Activated CD4-positive, alpha-beta T cell treated with anti-CD3 and anti-CD28 coated beads, Interleukin-2, amount 50 U/mL, for 24 hours (primary cell): ENCODE measurements at places on chromosomes 6 and 20.

DNA sequence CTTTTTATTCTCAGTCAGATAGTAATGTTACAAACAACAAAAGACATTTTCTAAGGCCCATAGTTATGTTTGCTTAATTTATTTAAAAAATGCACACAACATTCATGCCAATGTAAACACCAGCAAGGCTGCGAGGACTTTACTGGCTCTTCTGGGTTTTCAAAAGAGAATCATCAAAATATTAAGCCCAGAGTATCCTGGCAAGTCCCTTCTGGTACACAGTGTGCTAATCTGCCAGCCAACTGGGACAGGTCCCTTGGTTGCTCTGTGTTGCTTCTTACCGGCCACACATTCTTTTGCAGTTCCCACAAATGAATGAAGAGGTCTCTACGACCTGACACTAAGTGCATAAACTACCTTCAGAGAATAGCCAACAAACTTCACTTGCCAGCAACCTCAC is 42.6 kb upstream of the SPDEF start:
- DNase-seq = no peak

- no peak for DNase-seq
Observed at GRCh38 chr6:124984668-124985338, 22.6 kb downstream of the RNF217 start.

GRCh38 chr6:109526905-109527628 is 44.0 kb upstream of the ZBTB24 start:
- peak; percentile 64 for DNase-seq

DNA sequence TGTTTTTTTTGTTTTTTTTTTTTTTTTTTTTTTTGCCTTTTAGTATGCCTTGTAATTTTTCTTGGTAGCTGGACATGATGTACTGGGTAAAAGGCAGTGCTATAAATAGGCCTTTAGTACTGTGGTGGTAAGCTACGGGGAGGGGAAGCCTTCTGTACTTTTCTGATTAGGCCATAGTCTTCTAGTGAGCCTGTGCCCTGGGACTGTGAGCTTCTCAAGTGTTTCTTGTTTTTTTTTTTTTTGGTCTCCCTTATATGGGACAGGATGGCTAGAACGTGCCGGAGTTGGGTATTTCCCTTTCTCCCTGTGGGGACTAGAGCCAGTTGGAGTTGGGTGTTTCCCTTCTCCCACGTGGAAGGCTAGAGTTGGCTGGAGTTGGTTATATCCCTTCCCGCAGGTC is 59.4 kb upstream of the PRELID3B start:
- no peak for DNase-seq

DNA sequence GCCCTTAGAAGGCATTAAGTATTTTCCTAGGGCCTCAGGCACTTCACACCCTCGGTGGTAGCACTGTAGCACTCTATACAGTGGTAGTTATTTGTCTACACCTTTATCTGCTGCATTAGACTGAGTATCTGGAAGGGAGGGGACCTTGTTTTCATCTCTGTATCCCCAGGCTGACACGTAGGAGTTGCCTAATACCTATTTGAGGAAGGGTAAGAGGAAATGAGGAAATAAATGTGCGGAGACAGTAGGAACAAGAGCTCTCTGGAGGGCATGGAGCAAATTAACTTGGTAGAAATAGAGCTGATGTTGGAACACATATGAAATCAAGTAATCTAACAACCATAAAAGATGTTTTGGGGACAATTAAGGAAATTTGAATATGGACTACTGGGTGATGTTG is 3.9 kb downstream of the CNPY3 start:
- DNase-seq = no peak

DNA sequence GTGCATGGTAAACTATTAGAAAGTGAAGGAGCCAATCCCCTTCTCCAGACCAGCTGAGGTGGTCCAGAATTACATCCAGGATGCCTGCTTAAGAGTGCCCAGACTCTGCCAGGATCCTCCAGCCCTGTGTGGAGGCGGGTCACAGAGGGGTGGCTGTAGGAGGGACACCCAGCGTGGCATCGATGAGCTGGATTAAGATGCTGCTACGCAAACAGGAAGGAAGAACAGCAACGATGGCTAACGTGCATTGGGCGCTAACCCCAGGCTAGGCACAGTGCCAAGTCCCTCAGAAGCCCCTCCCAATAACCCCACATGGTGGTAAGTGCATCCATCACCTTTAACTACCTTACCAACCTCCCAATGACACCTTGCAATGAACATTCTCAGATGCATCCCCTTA is 63.9 kb upstream of the MRPS10 start:
- no peak for DNase-seq

DNA sequence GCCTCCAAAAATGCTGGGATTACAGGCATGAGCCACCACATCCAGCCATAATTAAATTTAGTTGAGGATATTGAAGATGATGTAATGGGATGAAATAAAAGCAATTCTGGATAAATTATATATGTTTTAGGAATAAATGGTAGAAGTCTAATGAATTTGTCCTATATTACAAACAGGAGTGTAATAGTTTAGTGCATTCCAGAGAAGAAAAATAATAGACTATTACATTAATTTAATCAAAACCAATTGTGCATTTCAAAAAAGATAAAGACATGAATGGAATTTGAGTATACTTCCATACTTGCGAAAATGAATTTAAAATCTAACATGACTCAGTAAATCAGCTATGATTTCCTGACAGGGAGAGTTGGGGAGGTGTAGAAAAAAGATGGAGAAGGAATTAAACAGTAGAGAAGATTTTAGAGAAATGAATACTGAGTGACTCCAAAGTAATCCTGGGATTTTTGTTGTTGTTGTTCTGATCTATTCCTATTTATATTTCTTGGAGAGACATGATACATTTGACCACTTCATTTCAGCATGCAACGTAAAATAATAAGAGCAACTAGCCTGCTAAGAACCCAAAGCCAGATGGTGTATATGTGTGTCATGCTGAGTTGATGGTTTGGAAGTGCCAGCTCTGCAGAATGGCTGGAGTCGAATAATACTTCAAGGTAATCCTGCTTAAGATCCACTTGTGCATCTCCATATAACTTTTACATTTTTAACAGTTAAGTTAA is 67.4 kb downstream of the AIG1 start:
- DNase-seq = no peak
